ENCODE measurements at places on chromosomes 6 and 20. TPM values are rescaled to one million over a fixed set of nuclear protein-coding genes. Genes with fewer than 3 reads are reported as not detected.

DNA sequence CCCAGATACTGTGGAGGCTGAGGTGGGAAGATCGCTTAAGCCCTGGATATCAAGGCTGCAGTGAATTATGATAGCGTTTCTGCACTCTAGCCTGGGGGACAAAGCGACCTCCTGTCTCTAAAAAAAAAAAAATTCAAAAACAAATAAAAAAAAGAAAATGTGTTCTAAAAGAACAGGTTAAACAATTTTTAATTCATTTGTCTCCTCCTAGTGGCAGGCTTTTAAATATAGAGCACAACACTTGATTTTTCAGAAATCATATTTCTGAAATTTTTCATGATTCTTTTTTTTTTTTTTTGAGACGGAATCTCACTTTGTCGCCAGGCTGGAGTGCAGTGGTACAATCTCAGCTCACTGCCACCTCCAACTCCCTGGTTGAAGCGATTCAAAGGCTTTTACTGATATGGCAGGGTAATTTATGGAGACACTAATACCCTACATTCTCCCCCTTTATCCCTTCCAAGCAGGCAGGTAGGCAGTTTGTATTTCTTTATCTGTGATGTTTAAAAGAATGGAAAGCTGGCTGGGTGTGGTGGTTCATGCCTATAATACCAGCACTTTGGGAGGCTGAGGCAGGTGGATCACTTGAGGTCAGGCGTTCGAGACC lies 8.7 kb upstream of the GTF3C6 start:
- no peaks in the 10 kb centered on the region for H3K27me3 ChIP-seq
- no peak for DNase-seq
- H3K36me3 ChIP-seq = no peaks in the 10 kb centered on the region

Gene OPRM1
- total RNA-seq = not detected

DNA sequence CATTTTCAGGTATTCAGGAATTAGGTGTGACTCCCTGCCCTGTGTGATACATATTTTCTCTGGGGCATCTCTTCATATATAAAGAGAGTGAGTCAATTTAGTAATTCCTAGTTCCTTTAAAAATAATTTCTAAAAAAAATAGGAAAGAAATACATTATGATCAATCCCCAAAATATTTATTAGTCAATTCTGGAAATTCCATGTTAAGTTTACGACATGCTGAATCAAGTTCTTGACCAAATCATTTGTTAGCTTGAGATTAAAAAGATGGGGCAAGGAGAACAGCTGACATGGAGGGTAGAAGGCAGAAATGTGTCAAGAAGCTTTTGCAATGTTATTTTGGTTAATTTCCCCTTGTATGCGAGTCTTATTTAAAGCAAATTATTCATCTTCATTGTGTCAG lies 22.7 kb upstream of the PRDM1 start:
- H3K36me3 ChIP-seq = no peaks in the 10 kb centered on the region
- no peak for DNase-seq
- no peak overlapping the region for H3K27ac ChIP-seq
- no peak overlapping the region for H3K4me3 ChIP-seq

Gene GGTLC1
- not detected for total RNA-seq

Gene SLC44A4
- 1.6 TPM for total RNA-seq

GRCh38 chr6:14826456-14826855 lies 419.4 kb upstream of the JARID2 start:
- no peak overlapping the region for H3K27ac ChIP-seq
- H3K27me3 ChIP-seq = no peaks in the 10 kb centered on the region
- H3K36me3 ChIP-seq = no peaks in the 10 kb centered on the region
- no peaks in the 10 kb centered on the region for H3K4me1 ChIP-seq

Gene HLA-DMA
- 5.1 TPM for total RNA-seq

- peaks cover 33% of the 10 kb centered on the region for H3K4me1 ChIP-seq
- H3K27me3 ChIP-seq = no peaks in the 10 kb centered on the region
- no peaks in the 10 kb centered on the region for H3K36me3 ChIP-seq
These were observed 37.1 kb downstream of the PHF3 start for GRCh38 chr6:63672582-63673129.

DNA sequence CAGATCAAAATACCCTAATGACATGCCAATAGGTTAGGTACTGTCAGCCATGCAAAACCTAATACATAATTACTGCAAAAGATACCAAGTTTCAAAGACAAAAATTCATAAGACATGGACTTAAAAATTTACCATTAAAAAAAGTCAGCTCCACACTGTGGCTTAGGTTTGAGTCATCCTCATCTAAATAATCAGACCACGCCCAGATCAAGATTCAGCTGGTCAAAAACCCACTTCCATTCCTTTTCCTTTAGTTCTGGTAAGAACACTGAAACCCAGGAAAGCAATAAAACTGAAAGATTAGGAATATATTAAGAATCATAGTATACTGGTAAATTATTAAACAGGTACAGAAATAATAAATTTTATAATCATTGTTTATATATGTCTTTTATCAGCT lies 81.0 kb upstream of the ASF1A start:
- no peaks in the 10 kb centered on the region for H3K4me1 ChIP-seq
- H3K36me3 ChIP-seq = no peaks in the 10 kb centered on the region
- no peaks in the 10 kb centered on the region for H3K27me3 ChIP-seq
- no peak overlapping the region for H3K4me3 ChIP-seq
- no peak overlapping the region for H3K27ac ChIP-seq

- no peak for DNase-seq
- peak overlapping the region; percentile 93 for H3K27ac ChIP-seq
- H3K36me3 ChIP-seq = no peaks in the 10 kb centered on the region
- H3K4me1 ChIP-seq = peaks cover 23% of the 10 kb centered on the region
These were observed 544 bp downstream of the SMIM29 start for GRCh38 chr6:34248198-34248726.

DNA sequence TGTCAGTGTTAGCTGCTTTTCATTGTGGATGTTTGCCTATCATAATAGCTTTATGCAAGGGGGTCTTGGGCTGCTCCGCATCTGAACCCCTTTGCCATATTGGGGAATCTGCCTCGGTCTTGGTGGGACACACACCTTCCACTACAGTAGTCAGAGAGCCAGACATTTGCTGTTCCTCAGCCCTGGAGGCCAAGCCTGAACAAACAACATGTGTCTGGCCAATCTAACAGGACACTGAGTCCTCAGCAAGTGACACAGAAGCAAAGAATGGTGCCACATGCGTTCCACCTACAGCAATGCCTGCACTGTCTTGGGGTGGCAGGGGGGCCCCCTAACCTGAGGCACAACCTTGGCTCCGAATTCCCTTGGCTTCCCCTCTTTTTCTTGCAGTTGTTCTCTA lies 243.9 kb downstream of the LY86 start:
- H3K36me3 ChIP-seq = no peaks in the 10 kb centered on the region
- H3K4me1 ChIP-seq = peaks cover under 1% of the 10 kb centered on the region
- no peak overlapping the region for H3K4me3 ChIP-seq
- H3K27me3 ChIP-seq = no peaks in the 10 kb centered on the region

- H3K27me3 ChIP-seq = no peaks in the 10 kb centered on the region
- no peak for DNase-seq
- H3K27ac ChIP-seq = no peak overlapping the region
- H3K4me3 ChIP-seq = no peak overlapping the region
These were observed 231.0 kb upstream of the EYS start for GRCh38 chr6:65938000-65938399.

DNA sequence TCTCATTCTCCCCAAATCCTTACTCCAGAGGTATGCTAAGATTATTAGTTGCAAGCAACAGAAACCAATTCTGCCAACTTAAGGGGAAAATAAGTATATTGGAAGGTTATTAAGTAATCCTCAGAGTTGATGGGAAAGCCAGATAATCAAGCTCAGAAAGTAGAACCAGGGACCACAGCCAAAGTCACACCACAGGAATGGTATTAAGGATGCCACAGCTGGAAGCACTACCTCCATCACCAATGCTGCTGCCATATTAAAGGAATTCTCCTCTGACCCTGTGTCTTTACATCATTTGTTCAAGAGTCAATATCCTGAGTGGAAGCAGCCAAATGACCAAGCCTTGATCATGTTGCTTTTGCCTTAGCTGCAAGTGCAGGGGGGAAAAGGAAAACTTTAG lies 9.9 kb downstream of the PROCR start:
- H3K27ac ChIP-seq = no peak overlapping the region
- H3K27me3 ChIP-seq = no peaks in the 10 kb centered on the region
- no peaks in the 10 kb centered on the region for H3K4me1 ChIP-seq

Gene KIAA0408
- 34.0 TPM for total RNA-seq

Gene SHLD1
- total RNA-seq = 5.8 TPM

Gene KIF13A
- 47.4 TPM for total RNA-seq

Gene AIF1
- 4.3 TPM for total RNA-seq

- H3K4me3 ChIP-seq = no peak overlapping the region
- H3K4me1 ChIP-seq = peaks cover 38% of the 10 kb centered on the region
- no peaks in the 10 kb centered on the region for H3K27me3 ChIP-seq
- H3K36me3 ChIP-seq = no peaks in the 10 kb centered on the region
- DNase-seq = no peak
These were observed 25.8 kb downstream of the HLA-A start for GRCh38 chr6:29968130-29968529.

GRCh38 chr6:117072134-117072533 lies 193.2 kb upstream of the VGLL2 start:
- H3K4me1 ChIP-seq = no peaks in the 10 kb centered on the region
- no peaks in the 10 kb centered on the region for H3K36me3 ChIP-seq
- no peak for DNase-seq
- no peak overlapping the region for H3K4me3 ChIP-seq

DNA sequence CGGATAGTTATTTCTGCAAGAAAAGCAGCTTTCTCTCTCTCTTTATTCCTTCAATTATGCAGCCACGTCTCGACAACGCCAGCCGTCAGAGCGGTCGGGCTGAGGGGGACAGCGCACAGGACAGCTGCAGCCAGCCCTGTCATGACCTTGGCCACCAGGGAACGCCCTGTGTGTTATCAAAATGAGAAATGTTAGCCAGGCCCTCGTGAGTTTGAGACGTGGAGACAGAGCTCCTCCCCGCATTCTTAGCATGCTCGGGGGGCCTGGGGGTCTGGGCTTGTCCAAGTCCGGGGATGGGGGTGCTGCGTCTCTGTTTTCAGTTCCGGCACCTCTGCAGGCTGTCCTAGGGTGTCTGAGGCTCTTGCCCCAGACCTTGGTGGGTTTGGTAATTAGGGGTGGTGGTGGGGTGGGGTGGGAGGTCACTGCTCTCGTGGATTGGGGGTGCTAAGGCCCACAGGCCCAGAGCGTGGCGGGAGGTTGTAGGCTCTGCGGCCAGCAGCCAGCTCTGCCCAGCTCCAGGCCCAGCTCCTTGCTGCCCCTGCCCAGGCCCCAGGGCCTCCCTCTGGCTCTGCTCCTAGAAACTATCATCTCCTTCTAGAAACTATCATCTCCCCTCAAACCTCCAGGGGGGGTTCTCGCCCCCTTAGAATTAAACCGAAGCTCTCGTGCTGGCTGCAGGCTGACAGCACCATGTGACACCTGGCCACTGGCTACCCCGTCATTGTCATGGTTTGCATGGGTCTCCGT lies 54.3 kb upstream of the GATA5 start:
- peaks cover 25% of the 10 kb centered on the region for H3K4me1 ChIP-seq
- no peak for DNase-seq
- H3K36me3 ChIP-seq = no peaks in the 10 kb centered on the region
- H3K27me3 ChIP-seq = no peaks in the 10 kb centered on the region

DNA sequence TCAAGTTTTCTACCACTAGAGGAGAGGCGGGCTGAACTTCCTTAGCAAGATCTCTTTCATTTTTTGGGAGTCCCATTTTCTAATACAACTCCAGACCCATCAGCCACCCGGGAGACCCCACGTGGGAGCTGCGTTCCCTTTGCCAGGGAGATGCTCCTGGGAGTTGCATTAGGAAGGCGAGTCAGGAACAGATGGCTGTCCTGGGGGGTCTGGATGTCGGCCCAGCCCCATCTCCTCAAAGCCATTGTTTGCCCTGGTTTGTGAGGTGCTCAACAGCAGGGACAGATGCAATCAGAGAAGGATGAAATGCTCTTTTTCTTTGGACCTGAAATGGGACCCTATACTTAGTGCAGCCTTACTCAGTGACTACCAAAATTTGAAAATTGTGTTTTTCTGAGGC lies 39.4 kb downstream of the CARMIL1 start:
- DNase-seq = no peak
- H3K36me3 ChIP-seq = no peaks in the 10 kb centered on the region
- H3K27ac ChIP-seq = no peak overlapping the region
- no peaks in the 10 kb centered on the region for H3K4me1 ChIP-seq
- H3K4me3 ChIP-seq = no peak overlapping the region

- no peaks in the 10 kb centered on the region for H3K27me3 ChIP-seq
- no peak for DNase-seq
These were observed 61.5 kb upstream of the UNC93A start for GRCh38 chr6:167229586-167229985.

Measured in gastrocnemius medialis (tissue), 4 donors.